ENCODE measurements at places on chromosomes 4 and X.

DNA sequence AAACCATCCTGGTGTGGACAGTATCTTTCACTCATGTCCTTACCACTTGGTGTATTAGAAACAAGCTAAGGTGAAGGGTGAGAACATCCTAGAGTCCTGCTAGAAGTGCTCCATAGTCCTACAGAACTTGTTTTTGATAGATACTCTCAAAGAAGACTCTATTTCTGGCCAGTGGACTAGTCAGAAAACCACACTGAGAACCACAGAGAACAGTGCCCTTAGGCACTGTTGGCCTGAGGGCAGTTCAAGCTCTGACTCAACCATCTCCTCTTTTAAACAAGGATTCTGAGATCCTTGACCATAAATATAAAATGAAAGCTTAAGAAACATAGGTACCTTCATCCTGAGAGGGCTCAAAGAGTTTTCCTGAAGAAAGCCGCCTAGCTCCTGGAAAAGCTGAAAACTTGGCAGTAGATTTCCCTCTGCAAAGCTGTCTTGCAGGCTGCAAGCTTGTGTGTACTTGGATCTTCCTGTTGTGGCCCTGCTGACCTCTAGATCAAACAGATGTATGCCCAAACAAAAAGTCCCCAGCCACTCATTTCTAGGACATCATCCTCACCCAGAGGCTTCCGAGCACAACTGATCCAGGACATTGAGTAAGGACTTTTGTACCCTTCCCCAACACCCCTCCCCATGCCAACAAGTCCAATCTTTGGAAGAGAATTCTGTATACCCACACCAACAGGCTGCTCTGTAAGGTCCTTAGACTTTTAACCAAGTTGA is 111.6 kb upstream of the CXCL13 start:
- DNase-seq: no peak
- H3K27ac ChIP-seq: no peak overlapping the region
- H3K27me3 ChIP-seq: no peaks in the 10 kb centered on the region
- H3K36me3 ChIP-seq: no peaks in the 10 kb centered on the region
- peaks cover 12% of the 10 kb centered on the region for H3K4me1 ChIP-seq
- no peak overlapping the region for H3K4me3 ChIP-seq

GRCh38 chr4:177381762-177382310 is 60.4 kb downstream of the AGA start:
- no peak overlapping the region for H3K4me3 ChIP-seq
- no peaks in the 10 kb centered on the region for H3K27me3 ChIP-seq
- no peaks in the 10 kb centered on the region for H3K4me1 ChIP-seq

DNA sequence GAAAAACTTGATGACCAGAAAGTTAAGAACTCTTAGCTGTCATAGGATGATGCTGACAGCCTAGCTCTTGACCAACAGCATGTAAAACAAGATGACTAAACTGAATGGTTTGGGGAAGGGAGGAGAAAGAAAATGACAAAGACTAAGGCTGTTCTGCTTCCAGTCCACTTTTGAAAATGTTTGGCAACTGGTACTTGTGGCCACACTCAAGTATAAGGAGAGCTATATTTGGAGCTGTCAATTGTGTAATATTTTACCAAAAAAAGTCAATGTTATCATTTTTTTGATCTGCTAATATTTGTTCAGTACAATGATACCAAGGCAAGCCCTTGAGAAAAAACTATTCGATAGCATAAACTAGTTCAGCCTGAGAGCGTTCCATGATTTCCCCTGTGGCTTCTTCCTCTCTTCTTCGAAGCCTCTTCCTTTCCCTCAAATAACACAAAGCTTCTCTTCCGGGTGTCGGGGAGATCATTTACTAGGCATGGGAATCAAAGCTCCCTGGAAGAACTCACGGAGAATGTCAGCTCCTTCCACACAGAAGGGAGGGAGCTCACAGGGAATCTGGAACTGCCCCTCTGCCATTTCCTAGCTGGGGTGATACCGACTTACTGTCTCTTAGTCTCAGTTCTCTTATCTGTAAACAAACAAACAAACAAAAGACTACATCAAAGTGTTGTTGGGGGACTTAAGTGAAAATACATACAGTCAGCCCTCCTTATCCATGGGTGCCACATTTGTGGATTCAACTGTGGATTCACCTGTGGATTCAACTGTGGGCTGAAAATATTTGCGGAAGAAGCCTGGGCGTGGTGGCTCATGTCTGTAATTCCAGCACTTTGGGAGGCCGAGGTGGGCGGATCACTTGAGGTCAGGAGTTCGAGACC is 82.6 kb downstream of the SCD5 start:
- H3K4me1 ChIP-seq: no peaks in the 10 kb centered on the region
- no peaks in the 10 kb centered on the region for H3K36me3 ChIP-seq
- H3K27ac ChIP-seq: no peak overlapping the region

DNA sequence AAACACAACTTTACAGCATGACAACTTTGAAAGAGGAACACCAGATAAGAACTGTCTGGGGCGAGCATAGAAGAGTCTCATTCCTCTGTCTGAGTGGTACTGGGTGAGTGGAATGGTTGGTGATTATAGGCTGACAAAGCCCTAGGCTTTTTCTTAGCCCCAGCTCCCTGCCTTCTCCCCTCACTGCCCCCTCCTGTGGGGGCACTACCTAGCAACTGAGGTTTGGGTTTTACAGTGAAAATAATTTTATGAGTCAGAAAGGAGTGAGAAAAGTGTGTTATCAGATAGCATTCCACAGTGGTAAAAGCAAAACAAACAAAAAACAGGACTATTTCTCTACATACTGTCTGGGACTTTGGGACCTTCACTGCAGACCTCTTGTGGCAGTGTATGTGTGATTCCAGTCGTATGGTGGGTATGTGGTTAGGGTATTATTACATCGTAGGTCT is 10.5 kb upstream of the TMEM165 start:
- no peak for DNase-seq

DNA sequence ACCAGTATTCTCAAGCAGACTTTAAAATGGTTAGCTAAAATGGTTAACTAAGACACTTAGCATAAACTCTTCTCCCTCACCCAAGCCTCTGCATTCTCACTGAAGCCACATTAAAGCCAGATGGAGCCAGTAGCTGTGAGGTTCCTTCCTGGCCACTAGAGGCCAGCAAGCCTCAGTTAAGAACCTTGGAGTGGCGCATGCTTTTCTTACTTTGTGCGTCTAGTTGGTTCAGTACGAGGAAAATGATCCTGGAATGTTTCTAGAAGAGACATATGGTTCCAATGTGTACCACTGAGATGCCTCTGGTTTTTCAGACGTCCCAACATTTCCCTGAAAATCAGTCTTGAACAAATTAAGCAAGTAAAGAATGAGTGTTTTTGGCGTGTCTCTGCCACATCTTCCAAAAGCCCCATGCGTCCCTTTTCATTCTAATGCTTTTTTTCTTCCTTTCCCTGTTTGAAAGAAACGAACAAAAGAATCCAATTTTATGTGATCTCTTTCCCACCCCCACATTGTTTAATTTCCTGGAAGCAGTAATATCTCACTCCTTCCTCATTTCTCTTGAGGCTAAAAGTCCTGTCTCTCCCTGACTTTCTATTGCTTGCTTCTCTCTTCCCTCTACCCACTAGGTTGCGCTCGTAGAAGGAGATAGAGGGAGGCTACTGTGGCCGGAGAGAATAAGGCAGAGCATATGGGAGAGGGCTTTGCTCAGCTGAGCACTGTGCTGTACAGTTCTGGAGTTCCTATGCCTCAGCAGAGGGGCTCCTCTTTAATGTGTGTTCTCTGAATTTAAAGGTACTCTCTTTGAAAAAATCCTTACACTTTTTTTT is 82.9 kb upstream of the TAB3 start:
- H3K4me1 ChIP-seq: no peaks in the 10 kb centered on the region
- H3K36me3 ChIP-seq: no peaks in the 10 kb centered on the region
- DNase-seq: peak; percentile 10
- no peak overlapping the region for H3K27ac ChIP-seq
- H3K27me3 ChIP-seq: no peaks in the 10 kb centered on the region
- no peak overlapping the region for H3K4me3 ChIP-seq

- no peak overlapping the region for H3K27ac ChIP-seq
- no peak for DNase-seq
- no peaks in the 10 kb centered on the region for H3K27me3 ChIP-seq
- H3K4me1 ChIP-seq: no peaks in the 10 kb centered on the region
Measured at GRCh38 chr4:139576219-139576618, 20.2 kb upstream of the SETD7 start.

- no peaks in the 10 kb centered on the region for H3K27me3 ChIP-seq
- H3K4me3 ChIP-seq: no peak overlapping the region
- no peak for DNase-seq
- H3K4me1 ChIP-seq: no peaks in the 10 kb centered on the region
Measured at GRCh38 chr4:28313729-28314713, 1453.4 kb downstream of the STIM2 start.

DNA sequence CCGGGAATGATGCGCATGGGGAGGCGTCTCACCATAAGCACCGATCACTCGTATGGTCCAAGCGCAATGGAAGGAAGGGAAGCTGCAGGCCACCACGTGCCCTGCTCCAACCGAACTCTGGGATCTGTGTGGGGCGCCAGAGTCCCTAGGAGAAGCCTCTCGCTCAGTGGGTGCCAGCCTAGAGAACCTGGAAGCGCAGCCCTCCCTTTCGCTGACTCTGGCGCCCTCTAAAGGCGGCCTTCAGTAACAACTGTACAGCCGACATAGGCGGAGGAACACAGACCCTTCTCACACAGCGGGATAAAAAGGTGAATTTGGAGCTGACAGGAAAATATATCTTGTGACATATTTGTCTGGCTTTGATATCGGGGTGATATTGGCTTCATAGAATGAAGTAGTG is 76.0 kb downstream of the INTS6L start:
- no peaks in the 10 kb centered on the region for H3K27me3 ChIP-seq
- no peak overlapping the region for H3K4me3 ChIP-seq

- no peaks in the 10 kb centered on the region for H3K4me1 ChIP-seq
- H3K4me3 ChIP-seq: no peak overlapping the region
- DNase-seq: no peak
- no peaks in the 10 kb centered on the region for H3K36me3 ChIP-seq
- H3K27me3 ChIP-seq: no peaks in the 10 kb centered on the region
Measured at GRCh38 chr4:26441102-26441501, 49.2 kb downstream of the CCKAR start.
